Activated CD8-positive, alpha-beta memory T cell treated with anti-CD3 and anti-CD28 coated beads for 1 hour (primary cell): ENCODE measurements at places on chromosomes 4 and X.
A peak's percentile ranks its signal among the peaks of the same experiment; 100 is the strongest.

GRCh38 chrX:48957477-48957826 lies at the start of gene OTUD5:
OTUD5 (minus strand) TSS chrX:48957607; CDS start chrX:48957570, 37 bp downstream.
- peak; percentile 40 for DNase-seq

- DNase-seq, result no peak
Observed at GRCh38 chr4:122548886-122549630, 71.8 kb downstream of the IL21 start.

- no peak for DNase-seq
Observed at GRCh38 chr4:111982089-111982488, 163.2 kb upstream of the FAM241A start.

GRCh38 chr4:82798168-82799005 lies at the start of gene SCD5:
SCD5 (minus strand) TSS chr4:82798796; CDS start chr4:82798537, 259 bp downstream.
- peak; percentile 9 for DNase-seq

DNA sequence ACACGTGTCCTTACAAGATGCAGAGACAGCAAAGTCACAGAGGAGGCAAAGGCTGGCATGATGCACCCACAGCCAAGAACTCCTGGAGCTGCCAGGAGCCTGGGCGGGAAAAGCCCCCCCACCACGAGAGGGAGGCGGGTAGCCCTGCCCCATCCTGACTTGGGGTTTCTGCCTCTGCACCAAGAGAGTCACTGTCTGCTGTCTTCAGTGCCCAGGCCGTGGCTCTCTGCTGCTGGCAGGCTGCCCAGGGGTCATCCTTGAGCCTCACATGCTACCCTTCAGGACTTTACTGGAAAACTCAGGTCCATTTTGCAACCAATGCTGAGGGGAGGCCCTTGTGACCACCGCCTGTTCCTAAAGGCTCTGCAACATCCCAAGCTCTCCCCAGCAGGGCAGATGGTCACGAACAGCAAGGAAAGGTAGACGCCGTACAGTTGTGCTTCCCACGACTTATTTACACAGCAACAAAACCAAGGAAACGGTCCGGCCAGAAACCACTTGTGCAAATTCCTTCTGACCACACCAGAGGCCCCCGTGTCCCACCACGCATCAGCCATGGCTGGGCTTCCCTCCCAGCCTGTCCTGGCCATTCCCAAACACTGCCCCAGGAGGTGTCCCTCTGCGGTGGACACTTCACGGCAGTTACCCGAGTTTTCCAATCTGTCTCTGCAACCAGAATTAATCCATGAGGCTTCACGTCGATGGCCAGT lies 56.9 kb downstream of the ACOX3 start:
- DNase-seq, result no peak

GRCh38 chr4:86398187-86398586 lies 38.3 kb upstream of the MAPK10 start:
- DNase-seq, result no peak

DNA sequence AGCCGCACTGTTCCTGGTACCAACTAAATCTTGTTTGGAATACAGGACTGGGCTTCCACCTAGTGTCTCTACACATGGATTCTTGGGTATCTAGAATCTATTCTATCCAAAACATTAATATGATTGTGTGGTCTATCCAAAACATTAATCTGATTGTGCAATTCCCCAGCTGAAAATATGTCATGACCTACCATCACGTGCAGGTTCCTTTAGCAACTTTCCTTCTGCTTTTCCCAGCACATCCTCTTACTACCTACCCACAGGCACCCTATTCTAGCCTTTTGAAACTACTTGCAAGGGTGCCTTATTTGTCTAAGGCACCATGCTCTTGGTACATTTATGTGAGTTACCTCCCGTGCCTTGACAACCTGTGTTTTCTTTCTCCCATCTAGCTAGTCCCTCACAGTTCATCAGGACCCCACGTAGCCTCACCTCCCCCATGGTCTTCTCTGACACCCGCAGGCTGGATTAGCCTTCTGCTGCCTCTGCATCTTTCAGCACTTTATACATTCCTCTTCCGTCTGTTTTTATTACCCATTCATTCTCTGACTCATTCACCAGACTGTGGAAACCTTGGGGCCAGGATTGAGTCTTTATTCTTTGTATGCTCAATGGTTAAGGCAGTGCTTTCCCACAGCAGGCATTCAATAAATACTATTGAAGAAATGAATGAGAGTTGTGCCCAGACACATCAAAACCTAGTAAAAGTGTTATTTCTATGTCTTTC lies 88.8 kb upstream of the FAM9B start:
- no peak for DNase-seq

DNA sequence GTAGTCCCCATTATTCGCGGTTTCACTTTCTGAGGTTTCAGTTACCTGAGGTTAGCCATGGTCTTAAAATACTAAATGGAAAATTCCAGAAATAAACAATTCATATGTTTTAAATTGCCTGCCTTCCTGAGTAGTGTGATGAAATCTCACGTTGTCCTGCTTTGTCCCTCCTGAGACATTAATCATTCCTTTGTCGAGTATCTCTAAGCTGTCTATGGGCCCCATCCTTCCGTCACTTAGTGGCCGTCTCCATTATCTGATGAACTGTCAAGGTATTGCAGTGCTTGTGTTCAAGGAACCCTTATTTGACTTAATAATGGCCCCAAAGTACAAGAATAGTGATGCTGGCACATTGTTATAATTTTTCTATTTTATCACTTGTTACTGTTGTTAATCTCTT lies 94.8 kb downstream of the ADGRL3 start:
- DNase-seq, result no peak

- DNase-seq, result no peak
Observed at GRCh38 chr4:188300385-188300784, 161.1 kb downstream of the TRIML1 start.

DNA sequence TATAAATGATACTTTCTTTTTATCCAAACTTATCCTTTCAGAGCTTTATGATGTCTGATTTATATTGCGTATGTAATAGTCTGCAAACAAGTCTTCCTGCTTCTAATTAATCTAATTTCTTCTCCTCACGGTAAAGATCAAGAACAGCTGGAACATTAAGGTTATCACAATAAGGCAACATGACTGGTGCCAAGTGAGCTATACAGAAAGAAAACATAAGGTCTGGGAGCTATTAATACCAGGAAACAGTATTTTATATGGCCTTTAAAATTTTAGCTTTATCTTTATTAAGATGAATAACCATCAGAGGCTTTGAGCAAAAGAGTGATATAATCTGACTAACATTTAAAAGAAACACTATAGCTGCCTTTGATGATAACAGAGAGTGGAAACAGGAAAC lies 28.7 kb upstream of the CABS1 start:
- DNase-seq, result no peak

DNA sequence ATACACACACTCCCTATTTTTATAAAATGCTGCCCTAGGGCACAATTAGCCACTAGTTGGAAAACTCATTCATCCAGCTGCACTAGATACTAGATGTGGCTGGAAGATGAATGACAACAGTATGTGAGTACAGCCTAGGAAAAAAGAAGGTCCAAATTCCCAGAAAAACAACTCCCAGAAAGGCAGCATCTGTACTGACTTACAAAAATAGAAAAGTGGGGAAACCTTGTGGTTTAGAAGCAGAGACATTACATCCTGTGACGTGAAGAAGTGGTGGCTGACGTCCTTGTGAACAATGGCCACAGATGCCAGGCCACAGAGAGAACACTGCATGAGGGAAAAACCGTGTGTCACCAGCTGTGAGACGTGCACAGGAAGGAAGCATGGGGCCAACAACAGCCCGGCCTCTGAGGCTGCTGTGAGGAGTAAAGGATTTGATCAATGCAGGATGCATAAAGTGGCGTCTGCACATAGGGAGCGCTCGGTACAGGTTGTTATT lies 81.2 kb downstream of the SPRY1 start:
- DNase-seq, result peak; percentile 51

DNA sequence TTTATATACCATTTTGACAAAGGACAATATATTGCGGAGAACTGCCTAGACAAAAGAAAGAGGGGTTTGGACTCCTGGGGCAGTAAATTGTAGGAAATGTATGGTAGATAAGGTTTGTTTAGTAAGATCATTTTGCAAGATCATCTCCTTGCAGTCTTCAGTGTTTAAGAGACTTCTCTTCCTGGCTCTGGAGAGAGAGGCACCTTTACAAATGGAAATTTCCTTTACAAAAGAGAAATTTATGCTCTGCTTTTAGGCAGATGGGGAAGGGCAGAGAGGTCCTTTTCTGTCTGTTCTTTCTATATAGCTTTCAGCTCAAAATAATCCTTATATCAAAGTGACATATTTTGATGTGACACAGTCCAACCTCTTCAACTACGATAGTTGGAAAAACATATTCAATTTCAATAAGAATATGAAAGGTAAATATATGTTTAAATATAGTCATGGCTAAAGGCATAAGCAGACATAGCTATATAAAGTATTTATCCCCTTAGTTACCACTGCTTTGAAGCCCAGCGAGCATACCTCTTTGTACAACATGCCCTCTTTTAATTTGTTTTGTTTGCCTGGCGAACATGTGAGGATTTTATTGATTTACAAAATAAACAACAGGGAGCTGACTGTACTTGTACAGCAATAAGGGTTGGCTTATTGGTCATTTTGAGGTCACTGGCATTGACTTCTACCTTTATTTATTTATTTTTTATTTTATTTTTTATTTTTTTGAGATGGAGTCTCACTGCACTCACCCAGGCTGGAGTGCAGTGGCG lies 65.2 kb downstream of the TRIM2 start:
- DNase-seq, result no peak

DNA sequence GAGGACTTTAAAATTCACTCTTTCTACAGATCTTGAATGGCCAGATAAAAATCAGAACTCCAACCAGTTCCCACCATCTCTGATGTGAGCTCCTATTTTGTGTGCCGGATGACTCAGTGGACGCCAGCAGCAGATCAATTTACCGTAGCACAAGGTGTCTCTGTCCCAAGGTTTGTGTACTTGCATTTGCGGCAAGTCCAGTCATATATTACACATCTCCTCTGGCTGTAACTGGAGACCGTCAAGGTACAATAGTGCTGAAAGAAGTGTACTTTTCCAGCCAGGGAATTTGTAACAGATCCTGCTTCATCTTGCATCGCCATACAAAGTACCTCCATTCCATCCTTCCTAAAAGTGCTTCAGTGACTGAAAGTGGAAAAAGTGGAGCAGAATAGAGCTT lies 108.2 kb upstream of the SORBS2 start:
- DNase-seq, result no peak
